H54 (cell line): ENCODE measurements at places on chromosomes 1 and 21.

GRCh38 chr1:41546833-41547135, 62.3 kb upstream of the EDN2 start:
- no peak for DNase-seq

GRCh38 chr21:24955275-24955961, 651.9 kb downstream of the MRPL39 start:
- no peak for DNase-seq

GRCh38 chr1:231059566-231060193, 19.6 kb upstream of the FAM89A start:
- no peak for DNase-seq

DNA sequence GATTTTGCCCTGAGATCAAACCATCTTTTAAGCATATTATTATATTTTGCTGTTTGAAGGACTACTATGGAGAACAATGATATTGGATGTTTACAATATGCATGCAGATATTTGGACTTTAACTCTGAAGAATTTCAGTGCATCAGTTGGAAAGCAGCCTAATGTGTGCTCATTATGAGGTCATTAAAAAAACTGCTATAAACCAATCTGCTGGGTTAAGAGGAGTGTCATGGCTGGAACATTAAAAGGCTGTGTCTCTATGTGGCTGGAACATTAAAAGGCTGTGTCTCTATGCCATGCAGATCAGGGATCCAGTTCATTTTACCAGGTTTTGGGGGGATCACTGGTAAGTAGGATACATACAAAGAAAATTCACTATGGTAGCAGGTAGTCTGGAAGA, 77.6 kb downstream of the SPATA46 start:
- no peak for DNase-seq

- no peak for DNase-seq
Measured at GRCh38 chr1:195828325-195828724, 779.9 kb downstream of the KCNT2 start.

GRCh38 chr1:164561472-164561871, 2.5 kb downstream of the PBX1 start:
- DNase-seq, result no peak

- no peak for DNase-seq
Measured at GRCh38 chr1:64956010-64956640, 10.2 kb downstream of the JAK1 start.

- no peak for DNase-seq
Measured at GRCh38 chr1:234562334-234562733, 47.6 kb downstream of the IRF2BP2 start.

- DNase-seq, result no peak
Measured at GRCh38 chr1:246404078-246404477, 103.0 kb downstream of the SMYD3 start.

- no peak for DNase-seq
Measured at GRCh38 chr1:239233626-239234025, 152.7 kb upstream of the CHRM3 start.

DNA sequence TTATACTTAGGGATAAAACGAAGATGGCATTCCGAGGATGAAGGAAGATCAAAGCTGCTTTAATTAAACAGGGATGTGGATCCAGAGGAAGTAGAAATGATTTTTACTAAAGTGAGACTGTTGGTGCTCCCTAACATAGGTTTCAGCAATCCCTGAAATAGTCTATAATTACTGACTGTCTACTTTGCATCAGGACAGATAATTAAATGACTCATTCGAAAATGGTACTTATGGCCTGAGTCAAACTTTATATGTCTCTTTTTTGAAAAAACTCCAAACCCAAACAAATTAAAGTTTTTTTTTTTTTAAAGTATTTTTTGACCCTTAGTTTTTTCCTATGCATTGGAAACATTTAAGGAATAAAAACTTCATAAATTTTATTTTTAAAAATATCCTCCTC, 90.3 kb downstream of the LYST start:
- no peak for DNase-seq

DNA sequence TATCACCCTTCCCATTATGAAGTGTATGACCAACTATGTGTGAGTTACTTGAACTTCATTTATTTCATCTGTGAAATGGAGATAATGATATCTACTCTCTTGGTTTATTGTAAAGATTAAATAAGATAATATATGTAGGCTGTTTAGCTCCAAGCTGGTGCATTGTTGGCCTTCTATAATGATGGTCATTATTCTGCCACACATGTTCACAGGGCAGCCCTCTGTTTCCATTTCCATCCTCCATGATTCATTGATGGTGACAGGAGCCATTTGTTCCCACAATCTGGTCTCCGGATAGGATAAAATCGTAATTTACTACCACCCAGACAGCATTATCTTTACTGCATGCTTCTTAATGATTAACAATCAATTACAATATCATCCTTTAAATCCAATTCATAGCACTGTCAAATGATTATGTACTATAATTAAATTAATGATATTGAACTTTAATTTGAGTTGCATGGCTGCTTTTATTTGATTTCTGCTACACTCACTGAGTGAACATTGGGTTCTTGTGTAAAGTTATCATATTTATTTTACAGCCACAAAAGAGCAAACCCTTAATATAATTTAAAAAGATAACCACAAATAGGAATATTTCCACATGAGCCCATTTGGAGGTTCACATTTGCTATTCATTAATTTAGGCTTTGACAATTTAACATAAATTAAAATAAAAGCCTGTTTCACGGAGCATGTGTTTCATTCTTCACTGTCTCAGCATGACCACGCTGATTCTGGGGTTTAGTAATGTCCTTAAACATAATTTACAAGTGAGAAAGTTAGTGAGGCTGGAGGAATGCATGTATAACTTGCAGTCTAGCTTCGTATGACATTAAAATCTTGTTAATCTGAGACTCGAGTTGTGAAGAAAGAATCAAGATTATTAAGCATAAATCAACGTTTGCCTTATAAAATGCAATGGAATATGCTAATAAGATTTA, 596.4 kb upstream of the ZRANB2 start:
- no peak for DNase-seq

- no peak for DNase-seq
Measured at GRCh38 chr1:212062832-212063438, 27.4 kb downstream of the DTL start.

DNA sequence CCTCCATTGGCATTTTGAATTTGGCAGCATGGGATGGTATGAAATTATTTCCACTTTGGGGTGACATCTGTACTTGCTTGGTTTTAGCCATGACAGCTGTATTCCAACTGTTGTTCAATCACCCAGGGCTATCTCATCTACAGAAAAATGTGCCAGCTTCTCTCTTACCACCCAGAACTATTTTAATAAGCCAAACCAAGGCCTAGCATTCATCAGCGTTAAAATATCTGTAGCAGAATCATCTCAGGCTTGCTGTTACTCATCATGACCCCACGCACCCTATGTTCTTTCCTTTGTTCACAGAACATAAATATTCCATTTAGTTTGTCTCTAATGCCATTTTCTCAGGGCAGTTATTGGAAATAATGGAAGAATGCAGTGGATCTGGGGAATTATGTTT, 49.8 kb downstream of the GIPC2 start:
- DNase-seq, result no peak

DNA sequence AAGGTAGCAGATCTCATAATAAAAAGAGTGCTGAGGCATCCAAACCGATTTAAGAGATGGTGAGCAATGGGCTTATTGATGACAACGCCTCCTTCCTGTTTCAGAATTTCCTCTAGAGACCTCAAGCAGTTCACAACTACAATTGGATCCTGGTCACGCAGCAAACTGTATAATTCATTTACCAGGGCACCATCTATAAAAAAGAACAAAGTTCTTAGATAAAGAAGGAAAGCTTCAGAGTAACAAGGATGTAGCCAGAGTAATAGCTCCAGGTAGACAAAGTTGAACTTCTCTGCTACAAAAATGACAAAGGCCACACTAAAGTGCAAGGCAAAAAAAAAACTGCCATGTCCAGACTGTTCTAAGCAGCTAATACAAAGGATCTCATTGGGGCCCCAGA, 3.4 kb downstream of the AP4B1 start:
- DNase-seq, result no peak

DNA sequence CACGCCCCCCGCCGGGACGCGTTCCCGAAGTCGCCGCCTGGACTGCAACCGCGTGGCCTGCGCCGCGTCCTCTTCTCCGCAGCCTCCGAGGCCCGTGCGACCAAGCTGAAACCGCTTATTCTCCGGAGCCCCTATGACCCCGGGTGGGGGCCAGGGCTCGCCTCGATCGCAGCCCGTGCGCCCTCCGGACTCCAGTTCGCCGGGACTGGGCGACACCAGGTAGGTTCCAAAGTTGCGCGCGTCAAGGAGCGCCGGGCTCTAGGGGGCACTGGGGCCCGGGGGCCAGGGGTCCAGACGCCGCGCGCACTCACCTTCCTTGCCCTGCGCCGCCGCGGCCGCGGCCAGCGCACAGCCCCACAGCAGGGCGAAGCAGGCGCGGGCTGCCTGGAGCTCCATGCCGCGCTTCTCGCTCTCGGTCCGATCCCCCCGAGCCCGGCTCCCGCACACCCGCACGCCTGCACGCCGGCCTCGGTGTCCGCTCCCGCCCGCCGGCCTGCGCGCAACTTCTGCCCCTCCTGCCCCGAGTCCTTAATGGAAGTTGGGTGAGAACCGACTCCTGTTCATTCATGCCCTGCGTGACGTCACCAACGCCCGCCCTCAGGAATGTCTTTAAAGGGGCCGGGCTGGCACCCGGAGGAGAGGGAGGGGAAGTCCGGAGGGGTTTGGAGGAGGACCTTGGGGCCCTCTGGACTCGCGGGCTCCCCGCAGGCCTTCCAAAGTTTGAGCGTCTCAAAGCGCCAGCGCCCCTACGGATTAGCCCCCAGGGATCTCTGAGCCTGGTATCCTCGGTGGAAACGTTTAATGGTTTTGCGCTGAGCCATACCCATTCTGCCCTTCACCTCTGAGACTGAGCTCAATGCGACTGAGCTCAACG, at the start of gene EPHA2:
EPHA2 (minus strand) TSS at position 533 of the 874 bp plus-strand sequence; CDS start at position 396, 137 bp downstream.
- peak; percentile 64 for DNase-seq

DNA sequence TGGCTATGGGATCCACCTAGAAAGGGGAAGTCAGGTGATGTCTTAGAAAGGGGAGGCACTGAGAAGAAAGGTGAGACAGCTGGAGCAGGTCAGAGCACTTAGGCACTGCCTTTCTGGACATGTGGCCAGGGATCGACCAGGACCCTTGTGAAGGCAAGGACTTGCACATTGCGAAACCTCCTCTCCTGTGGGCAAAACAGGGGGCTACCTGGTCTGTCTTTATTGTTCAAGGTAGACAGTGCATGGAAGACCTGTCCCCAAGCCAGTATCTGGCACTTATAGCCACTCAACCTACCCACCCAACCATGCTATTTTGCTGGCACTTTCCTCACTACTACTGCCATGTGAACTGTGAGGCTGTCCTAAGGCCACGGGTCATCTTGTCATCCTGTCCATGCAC, 67.2 kb downstream of the NAV1 start:
- no peak for DNase-seq

DNA sequence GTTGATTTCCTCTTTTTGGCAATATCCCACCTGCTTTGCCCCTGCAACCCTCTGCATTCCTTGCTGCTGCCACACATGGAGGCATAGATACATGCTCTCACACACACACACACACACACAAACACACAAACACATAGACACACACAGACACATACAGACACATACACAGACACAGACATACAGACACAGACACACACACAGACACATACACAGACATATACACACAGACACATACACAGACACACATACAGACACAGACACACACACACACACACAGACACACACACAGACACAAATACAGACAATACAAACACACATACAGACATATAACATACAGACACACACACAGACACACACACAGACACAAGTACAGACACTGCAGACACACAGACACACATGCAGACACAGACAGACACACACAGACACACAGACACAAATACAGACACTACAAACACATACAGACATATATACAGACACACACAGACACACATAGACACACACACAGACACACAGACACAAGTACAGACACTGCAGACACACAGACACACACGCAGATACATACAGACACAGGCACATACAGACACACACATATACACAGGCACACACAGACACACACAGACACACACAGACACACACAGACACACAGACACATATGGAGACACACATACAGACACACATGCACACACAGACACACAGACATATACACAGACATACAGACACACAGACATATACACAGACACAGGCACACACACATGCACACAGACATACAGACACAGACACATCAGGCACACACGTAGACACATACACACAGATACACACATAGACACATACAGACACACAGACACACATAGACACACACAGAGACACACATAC, 83.3 kb downstream of the MAP3K7CL start:
- DNase-seq, result no peak

GRCh38 chr1:184152434-184152898, 100.9 kb downstream of the TSEN15 start:
- DNase-seq, result no peak

DNA sequence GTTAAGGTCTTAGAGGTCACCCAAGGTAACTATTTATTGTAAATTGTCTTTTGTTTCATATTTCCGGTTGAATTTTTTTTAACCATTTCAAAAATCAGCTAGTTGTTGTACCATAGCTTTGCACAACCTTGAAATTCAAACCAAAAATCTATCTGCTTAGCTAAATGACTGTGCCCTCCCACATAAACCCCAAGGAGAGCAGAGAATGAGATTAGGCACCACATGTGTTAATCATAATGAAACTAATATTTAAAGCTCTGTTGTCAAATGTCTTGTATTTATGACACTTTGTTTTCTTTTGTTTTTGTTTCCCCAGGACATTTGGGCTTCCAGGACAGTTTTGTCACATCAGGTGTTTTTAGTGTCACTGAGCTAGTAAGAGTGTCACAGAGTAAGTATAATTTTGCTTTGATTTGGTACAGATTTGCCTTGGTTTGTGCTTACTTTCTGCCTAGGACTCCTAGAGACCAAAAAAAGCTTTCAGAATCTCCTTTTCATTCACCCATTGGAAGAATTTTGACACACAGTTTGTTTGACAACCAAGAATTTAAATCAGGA, 249.9 kb downstream of the NFIA start:
- no peak for DNase-seq

GRCh38 chr1:116886291-116886878, 23.3 kb upstream of the PTGFRN start:
- DNase-seq, result no peak

DNA sequence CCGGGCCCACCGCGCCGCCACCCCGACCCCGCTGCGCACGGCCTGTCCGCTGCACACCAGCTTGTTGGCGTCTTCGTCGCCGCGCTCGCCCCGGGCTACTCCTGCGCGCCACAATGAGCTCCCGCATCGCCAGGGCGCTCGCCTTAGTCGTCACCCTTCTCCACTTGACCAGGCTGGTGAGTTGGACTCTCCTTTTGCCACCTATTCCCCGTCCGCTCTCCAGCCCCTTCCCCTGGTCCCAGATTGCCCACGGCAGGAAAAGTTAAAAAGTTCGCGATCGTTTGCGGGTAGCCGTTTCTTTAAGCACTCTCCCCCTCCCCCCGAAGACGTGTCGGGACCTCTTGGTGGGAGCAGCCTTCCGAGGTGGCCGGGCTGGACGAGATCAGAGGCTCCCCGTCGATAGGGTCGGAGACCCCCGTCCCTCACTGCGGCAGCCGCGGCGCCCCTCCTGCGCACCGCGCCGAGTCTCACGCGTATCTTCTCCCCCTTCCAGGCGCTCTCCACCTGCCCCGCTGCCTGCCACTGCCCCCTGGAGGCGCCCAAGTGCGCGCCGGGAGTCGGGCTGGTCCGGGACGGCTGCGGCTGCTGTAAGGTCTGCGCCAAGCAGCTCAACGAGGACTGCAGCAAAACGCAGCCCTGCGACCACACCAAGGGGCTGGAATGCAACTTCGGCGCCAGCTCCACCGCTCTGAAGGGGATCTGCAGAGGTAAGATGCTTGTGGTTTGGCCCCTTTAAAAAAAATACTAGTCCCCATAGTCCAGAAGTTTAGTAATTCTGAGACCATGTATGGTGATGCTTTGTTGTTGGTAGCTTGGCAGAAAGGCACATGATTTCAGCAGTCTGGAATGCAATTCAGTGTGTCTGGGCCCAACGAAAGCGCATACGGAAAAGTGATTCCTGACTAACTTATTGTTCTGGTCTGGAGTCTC, 576 bp downstream of the CCN1 start:
- no peak for DNase-seq
